ENCODE measurements at places on chromosomes 5 and 9.

GRCh38 chr9:131478421-131478868, 24.3 kb upstream of the POMT1 start:
- DNase-seq: peak; percentile 57

GRCh38 chr5:83306572-83307241, 164.8 kb upstream of the VCAN start:
- DNase-seq: peak; percentile 77

DNA sequence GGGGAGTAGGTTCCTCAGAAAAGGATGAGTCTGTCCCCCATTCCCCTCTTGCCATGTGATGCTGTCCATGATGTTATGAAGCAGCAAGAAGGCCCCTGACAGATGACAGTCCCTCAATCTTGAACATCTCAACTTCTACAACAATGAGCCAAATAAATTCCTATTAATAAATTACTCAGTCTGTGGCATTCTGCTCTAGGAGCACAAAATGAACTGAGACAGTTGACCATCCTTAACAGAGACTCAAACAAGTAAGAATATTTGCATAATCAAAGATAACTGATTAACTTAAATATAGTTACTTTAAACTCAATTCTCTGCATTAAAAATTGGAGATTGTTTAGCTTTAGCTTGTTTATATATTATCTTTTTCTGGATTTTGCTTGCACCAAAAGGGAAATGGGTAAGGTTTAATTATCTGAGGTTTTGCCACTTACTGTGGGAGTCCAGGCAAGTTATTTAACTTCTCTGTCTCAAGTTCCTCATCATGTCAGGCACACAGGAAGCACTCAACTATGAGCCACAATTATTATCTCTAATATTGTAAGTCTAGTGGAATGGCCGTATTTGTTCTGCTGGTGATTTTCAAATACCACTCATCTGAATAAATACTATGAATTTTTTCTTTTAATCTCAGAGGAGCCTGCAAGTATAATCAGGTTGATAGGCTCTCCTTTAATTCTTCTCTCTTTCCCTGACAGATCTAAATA, 162.9 kb downstream of the TSSK1B start:
- no peak for DNase-seq

- DNase-seq: no peak
These were observed 180.6 kb downstream of the GABRG2 start for GRCh38 chr5:162248107-162248713.

- peak; percentile 66 for DNase-seq
These were observed 29.0 kb downstream of the MTMR12 start for GRCh38 chr5:32283539-32284377.

DNA sequence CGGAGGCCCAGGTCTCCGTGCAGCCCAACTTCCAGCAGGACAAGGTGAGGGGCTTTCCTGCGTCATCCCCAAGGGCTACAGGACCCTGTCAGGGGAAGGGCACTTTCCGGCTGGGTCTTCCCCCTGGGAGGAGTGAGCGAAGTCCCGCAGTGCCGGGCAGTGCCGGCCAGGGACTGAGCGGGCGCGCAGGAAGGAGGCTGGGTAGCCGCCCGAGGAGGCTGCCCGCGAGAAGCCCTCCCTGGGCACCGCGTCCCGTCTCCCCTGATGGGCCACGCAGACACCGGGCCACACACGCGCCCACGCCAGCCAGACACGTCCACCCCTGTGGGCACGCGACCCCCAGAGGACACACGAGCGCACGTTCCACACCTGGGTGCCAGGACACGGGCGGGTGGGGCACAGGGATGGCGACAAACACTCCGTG, 357 bp downstream of the PTGDS start:
- DNase-seq: no peak

- no peak for DNase-seq
These were observed at the start of gene MUSK for GRCh38 chr9:110668570-110669167. TSS of gene MUSK (plus strand) at chr9:110668791. CDS start at chr9:110668905, 114 bp downstream.

DNA sequence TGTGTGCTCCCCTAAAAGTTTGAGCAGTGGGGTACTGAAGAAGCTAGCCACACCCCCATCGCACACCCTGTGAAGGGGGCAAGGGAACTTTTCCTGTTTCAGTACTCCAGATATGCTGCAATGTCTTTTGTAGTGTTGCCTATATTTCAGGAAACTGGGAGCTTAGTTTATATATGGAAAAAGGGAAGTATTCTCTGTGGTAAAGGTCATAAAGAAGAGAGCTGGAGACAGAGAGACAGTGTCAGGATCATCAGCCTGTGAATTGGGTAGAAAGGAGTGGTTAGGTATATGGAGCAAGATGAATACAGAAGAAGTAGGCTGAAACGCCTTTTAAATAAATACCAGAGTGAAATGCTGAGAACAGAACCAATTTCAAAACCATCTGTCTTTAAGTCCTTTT, 82.2 kb upstream of the C9orf72 start:
- DNase-seq: no peak

DNA sequence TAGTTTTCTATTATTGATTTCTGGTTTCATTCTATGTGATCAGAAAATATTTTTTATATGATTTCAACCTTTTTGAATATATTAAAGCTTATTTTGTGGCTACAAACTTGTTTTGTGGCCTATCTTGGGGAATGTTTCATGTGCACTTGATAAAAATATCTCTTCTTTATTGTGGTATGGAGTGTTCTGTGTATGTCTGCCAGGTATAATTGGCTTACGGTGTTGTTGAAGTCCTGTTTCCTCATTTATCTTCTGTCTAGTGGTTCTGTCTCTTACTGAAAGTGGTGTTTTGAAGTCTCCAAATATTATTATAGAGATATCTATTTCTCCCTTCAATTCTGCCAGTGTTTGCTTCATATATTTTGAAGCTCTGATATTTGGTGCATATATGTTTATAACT, 9.6 kb downstream of the CARD19 start:
- DNase-seq: no peak

- DNase-seq: no peak
These were observed 202.1 kb upstream of the SLC30A5 start for GRCh38 chr5:68891718-68892117.

GRCh38 chr5:88887342-88887741, 4.4 kb upstream of the MEF2C start:
- no peak for DNase-seq

DNA sequence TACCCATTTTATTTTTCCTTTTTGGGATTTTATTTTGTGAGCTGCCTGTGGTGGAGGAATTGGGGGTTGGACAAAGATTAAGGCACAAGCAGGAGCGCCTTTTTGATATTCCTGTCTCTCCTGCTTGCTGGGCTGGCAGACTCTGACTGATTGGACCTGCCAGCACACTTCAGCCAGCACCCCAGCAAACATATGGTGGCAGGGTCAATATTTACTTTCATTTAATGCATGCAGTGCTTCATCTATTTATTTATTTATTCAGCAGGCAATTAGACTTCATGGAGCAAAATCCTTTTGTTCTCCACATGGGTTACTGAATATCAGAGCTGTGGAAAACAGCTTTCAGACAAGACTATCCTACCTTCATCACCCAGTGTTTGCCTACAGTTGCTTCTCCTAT, 48.4 kb upstream of the EPB41L4A start:
- no peak for DNase-seq

GRCh38 chr5:96342581-96342980, 90.5 kb downstream of the PCSK1 start:
- DNase-seq: no peak

- peak; percentile 32 for DNase-seq
These were observed at the start of gene CARD6 for GRCh38 chr5:40841068-40841805. TSS of gene CARD6 (plus strand) at chr5:40841367. CDS start at chr5:40841383, 16 bp downstream.

DNA sequence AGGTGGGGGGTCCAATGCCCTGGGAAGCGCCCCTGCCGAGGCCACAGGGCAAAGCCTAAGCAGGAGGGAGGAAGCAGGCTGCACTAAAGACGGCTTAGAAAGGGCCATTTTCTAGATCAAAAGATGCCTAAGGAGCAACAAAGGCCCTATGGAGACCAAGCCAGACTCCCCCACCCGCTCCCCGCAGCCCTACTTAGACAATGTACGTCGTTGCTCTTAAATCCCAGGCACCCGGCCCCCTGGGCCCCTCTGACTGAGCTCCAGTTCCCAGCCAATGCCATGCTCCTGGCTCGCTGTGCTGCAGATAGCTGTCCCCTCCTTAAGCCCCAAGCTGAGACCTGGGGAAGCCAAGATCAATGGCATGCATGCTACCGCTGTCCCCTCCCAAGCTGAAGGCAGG, 10.3 kb downstream of the IPPK start:
- no peak for DNase-seq

- no peak for DNase-seq
These were observed 6.5 kb upstream of the EBF1 start for GRCh38 chr5:159106193-159106568.

- peak; percentile 80 for DNase-seq
These were observed 71.4 kb downstream of the LRSAM1 start for GRCh38 chr9:127522727-127523126.

- DNase-seq: no peak
These were observed 27.3 kb downstream of the LHFPL2 start for GRCh38 chr5:78621291-78621738.

GRCh38 chr9:95504053-95504963, 12.5 kb downstream of the PTCH1 start:
- DNase-seq: peak; percentile 34

- DNase-seq: no peak
These were observed 21.5 kb downstream of the NKD2 start for GRCh38 chr5:1029945-1030625.

- DNase-seq: peak; percentile 53
These were observed 140.8 kb downstream of the C9orf152 start for GRCh38 chr9:110066929-110067716.

DNA sequence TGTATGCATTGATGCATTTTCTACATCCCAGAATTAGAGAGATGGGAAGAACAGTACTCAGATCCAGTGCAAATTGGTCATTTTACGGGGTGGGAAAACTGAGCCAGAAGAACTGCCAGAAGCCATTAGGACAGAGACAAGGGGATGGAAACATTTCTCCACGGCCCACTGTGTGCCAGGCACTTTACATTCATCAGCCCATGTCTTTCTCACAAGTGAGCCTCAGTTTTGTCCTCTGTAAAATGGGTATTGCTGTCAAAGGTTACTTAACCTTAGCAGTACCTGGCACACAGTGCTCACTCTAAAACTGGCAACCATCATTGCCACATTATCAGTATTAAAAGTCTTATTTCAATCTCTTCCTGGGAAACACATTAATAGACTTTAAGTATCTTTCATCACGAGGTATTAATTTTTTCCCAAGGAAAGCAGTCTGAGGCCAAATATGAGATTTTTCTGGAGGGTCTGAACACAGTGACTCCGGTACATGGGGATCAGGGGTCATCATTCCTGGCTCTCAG, 5.2 kb downstream of the DUSP1 start:
- no peak for DNase-seq

DNA sequence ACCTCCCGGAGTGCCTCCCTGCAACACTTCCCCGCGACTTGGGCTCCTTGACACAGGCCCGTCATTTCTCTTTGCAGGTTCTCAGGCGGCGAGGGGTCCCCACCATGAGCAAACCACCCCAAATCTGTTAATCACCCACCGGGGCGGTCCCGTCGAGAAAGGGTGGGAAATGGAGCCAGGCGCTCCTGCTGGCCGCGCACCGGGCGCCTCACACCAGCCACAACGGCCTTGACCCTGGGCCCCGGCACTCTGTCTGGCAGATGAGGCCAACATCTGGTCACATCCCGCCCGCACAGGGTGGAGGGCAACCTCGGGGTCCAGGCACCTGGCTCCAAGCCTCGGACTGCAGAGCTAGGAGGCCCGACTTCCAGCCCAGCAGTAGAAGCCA, 776 bp upstream of the TERT start:
- no peak for DNase-seq

- DNase-seq: peak; percentile 72
These were observed 83.8 kb downstream of the DAB2IP start for GRCh38 chr9:121735065-121735792.

DNA sequence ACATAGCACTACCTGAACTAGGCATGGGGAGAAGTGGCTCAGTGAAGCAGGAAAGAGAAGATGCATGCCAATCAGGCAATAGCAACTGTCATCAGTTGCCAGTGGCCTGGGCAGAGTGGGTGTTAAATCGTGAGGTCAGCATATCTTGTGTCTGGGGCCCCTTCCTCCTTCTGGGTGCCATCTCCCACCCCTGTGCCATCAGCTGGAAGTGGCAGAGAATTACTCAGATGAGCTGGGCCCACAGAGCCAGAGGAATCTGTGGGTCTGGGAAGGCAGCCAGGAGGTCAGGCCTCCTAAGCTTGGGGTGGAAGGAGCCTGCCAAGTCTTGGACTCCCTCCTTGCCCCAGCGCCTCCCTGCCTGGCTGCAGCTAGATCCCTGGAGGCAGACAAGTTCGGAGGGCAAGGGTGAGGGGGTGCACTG, 66.5 kb downstream of the GALNT12 start:
- DNase-seq: no peak

DNA sequence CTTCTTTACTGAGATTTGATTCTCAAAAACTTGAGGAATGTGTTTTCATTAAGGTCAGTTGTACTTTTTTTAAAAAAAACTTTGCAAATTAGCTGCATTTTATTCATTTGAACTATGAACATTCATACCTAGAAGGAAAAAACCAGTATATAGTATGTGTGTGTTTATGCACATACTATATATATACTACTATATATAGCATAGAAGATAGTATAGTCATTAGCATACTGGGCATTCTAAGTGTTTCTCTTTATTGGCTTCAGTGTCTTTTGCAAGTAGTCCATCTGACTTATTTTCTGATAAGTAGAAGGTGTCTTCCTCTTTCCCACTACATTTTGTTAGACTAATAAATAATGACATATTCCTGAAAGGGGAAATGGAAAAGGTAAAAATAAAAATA, 33.0 kb downstream of the ELOVL7 start:
- no peak for DNase-seq

GRCh38 chr5:579746-580366, 32.3 kb upstream of the CEP72 start:
- DNase-seq: no peak

- no peak for DNase-seq
These were observed 92.5 kb upstream of the RARS1 start for GRCh38 chr5:168393773-168394172.

DNA sequence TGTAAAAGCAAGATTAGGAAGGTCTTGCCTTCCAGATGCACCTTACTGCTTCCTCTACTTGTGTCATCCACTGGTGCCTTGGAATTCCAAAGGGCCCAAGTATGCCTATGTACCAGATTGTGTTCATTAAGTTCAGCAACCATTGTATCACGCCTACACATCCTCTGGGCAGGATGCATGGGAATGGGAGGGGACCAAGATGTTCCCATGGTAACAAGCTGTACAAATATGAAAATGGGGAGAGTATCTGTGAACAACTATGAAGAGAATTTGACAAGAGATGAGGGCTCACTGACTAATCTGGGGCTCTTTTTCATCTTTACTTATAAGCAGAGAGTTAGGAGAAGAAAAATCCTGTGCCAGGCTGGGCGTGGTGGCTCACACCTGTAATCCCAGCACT, 137.8 kb upstream of the MAP1B start:
- no peak for DNase-seq

- DNase-seq: no peak
These were observed 104.7 kb downstream of the GOLPH3 start for GRCh38 chr5:32069396-32069795.

Data from ELR (cell line).